ENCODE measurements at places on chromosomes 1 and 21.

- no peak for DNase-seq
Measured at GRCh38 chr1:220732621-220733020, 15.5 kb upstream of the MTARC2 start.

DNA sequence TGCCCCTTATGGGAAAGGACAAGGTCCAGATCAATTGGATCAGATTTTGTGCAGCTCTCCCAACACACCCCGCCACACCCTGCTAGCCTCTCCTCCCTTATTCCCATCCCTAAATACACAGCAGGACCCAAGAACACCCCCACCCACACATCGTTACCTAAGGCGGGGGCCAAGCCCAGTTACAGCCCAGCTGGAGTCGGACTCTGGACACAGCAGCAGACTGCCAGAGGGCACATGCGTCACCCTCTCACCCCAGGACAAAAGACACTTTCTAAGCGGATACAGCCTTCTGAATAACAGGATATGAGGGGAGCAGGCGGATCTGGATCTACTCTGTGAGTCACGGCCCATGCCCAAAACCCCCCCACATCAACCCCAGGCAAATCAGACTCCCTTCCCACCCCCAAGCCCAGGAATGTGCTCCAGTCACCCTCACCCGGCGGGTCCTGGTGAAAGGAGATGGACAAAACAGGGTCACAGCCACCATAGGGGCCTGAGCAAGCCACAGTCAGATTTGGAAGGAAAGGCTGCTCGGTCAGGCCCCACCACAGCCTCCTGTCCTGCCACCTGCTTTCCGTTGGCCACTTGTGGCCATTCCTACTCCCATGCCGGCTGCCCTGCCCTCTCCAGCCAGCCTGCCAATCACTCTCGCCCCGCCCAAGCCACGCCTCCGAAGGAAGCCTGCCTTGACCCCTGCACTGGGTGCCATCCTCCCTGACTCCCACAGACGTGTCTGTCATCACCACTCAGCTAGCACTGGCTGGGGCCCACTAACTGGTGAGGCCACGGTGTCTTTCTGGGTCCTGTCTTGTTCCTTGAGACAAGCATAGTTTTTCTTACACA lies 4.0 kb downstream of the S100A16 start:
- no peak for DNase-seq

- no peak for DNase-seq
Measured at GRCh38 chr1:195763146-195763906, 844.9 kb downstream of the KCNT2 start.

- DNase-seq = no peak
Measured at GRCh38 chr1:235275836-235276235, 52.1 kb downstream of the ARID4B start.

DNA sequence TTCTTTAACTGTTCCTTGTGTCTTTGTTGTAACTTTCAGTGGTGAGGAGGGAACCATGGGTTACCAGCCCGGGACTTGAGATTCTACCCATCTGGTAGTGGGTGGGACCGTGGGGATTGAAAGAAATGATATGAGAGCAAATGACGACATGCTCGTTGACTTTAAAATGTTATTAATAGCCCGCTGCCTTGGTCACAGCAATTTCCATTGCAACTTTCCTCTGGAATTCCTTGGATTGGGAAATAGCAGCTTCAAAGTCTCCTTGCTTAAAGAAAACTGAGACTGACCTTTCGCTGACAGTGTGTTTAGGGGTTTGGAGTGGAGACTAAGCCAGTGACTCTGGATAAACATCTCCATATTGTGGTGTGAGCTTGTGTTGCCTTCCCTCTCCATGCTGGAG lies 44.2 kb upstream of the MARK1 start:
- DNase-seq = no peak

DNA sequence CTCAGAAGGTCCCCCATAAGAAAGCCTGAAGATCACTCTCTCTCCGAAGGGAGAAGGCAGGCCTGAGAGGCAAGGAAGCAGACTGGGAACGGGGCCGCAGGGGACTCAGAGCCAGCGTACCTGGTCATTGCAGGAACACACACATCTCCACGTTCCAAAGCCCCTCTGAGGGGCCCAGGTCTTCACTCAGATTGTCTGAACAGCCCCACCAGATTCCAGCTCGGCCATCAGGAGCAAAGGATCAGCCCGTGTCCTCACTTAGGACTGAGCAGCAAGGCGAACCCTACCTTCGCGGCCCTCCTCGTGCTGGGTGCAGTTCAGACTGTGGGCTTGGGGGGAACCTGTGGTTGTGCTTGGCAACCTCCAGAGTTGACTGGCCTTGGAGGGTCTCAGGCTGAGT lies 43.9 kb upstream of the SOX13 start:
- DNase-seq = no peak

GRCh38 chr1:113813218-113813617 lies 942 bp upstream of the RSBN1 start:
- DNase-seq = no peak

DNA sequence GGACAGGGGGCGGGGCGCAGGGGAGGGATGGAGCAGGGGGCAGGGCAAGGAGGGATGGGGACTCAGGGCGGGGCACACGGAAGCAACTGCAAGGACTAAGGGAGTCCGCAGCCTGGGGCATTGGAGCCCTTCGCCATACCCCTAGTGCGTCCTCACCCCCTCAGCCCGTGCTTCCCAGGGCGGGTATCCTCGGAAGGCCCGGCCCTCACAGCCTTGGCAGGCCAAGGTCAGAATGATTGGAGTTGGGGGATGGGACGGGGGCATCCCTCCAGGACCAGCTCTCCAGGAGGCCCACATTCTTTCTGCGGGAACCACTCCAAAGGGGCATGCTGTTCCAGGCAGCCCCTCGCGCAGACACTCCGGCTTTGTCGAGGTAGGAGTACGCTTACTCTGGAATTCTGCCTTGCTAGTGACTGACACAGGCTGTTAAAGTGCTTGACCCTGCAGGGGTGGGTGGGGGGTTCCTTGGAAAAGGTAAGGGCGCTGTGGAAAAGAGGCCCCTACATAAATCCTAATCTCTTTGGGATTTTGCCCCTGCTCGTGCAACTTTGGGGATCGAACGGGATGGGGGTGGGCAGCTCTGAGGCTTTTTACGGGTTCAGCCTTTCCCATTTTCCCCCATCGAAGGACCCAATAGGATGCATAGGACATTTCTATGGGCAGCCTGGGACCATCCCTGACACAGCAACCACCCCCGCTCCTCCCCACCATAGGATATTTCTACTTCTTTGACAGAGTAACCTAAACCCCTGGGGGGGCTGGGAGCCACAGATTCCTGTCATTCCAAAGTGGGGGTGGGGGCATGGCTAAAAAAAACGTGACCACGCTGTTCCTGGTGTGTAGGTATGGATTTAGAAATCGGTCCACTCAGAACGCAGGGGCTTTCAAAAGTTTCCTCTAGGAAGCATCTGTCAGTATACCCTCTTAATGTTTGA lies 738 bp upstream of the TRIM11 start:
- DNase-seq = no peak

- no peak for DNase-seq
Measured at GRCh38 chr1:233928123-233928522, 23.6 kb downstream of the SLC35F3 start.

DNA sequence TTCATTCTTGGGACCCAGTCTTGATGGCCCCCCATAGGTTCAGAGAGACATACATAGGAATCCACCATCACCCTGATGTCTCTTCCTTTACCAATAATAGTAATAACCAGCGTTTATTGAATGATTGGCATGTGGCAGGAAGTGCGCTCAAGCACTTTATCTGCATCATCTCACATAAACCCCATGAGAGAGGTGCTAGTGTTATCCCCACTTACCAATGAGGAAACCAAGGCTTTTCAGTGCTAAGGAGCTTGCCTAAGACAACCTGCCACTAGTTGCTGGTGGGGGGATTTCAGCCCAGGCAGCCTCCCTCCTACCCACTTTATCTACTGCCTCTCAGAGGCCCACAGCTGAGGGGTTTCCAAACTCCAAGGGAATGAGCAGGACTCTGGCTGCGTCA lies 7.7 kb downstream of the LGR6 start:
- DNase-seq = no peak

GRCh38 chr1:209457401-209458125 lies 126.0 kb upstream of the CAMK1G start:
- no peak for DNase-seq

GRCh38 chr1:181134543-181135436 lies 46.3 kb downstream of the IER5 start:
- DNase-seq = no peak

- DNase-seq = no peak
Measured at GRCh38 chr1:91617285-91617765, 116.7 kb downstream of the CDC7 start.

GRCh38 chr1:203480525-203481084 lies 5.0 kb downstream of the PRELP start:
- no peak for DNase-seq

DNA sequence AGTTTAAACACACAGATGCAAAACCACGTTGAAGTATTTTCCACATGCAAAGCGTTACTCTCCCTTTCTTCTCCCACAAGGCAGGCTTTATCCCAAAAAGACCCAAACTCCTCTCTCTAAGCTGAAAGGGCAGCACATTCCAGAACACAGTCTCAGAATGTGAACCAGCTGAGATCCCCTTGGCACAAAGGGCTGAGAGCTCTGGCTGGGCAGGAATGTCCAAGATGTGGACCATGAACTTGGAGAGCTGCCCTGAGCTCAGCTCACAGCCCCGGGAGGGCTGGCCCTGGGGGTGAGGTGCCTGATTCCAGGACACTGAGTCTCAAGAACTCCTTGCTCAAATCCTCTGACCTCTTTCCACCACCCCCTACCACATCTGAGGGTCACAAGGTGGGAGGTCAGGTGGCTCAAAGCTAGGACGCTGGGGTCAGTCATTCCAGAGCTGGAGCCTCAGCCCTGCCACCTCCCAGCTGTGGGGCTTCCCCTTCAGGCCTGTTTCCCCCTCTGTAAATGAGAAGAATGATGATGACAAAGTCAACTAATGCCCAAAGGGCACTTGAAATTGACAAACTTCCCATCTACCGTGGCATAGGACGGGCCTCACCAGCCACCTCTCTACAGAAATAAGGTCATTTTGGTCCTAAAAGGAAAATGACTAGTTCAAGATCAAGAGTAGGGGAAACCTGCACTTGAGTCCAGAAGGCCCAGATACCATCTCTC lies 11.5 kb downstream of the ALDH4A1 start:
- DNase-seq = no peak

DNA sequence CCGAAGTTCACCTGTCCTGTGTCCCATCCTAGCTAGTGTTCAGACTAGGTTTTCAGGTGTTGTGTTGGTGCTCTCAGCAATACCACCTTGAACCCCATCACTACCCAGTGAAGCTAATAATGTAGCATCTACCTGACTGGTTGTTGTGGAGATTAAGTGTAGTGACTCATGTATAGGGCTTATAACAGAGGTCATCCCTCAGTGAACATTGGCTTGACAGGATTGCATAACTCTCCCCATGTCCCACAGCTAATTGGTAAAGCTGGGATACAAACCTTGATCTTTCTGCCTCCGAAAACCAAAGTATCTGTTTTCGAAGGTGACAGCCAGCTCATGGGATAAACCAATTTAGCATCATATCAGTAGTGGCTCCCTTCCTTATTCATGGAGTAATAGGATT lies 44.5 kb upstream of the TNR start:
- DNase-seq = no peak

GRCh38 chr21:15061279-15061678 lies 3.5 kb downstream of the NRIP1 start:
- no peak for DNase-seq

DNA sequence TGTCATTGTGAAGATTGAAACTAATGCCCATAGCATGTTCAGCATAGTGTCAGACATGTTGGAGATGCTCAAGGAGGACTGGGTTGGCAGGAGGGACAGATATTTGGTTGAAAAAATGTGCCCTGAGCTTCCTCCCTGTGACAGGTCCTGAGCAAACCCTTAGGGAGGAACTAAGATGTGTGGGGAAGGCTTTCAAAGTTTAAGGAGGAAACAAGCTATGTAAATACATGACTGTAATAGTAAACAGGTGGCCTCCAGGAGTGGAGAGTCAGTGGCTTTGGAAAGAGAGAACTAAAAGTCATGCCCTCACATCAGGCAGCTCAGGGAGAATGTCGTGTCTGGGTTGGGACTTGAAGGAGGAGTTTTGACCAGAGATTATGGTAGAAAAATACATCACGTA lies 9.7 kb upstream of the KIRREL1 start:
- DNase-seq = no peak

GRCh38 chr1:180000575-180000974 lies 46.0 kb downstream of the CEP350 start:
- DNase-seq = no peak

DNA sequence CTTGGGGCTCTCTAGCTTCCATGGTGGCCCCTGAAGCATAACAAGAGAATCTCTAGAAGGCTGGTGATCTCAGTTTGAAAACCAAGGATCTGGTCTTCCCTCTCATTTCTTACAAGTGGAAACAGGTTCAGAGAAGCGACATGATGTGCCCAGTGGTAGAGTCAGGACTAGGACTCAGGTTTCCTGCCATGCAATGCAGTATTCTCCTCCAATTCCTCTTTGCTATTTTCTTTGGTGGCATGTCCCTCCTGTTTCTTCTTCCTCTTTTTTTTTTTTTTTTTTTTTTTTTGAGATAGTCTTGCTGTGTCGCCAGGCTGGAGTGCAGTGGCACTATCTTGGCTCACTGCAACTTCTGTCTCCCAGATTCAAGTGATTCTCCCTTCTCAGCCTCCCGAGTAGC lies 195.6 kb upstream of the C1orf105 start:
- DNase-seq = no peak

DNA sequence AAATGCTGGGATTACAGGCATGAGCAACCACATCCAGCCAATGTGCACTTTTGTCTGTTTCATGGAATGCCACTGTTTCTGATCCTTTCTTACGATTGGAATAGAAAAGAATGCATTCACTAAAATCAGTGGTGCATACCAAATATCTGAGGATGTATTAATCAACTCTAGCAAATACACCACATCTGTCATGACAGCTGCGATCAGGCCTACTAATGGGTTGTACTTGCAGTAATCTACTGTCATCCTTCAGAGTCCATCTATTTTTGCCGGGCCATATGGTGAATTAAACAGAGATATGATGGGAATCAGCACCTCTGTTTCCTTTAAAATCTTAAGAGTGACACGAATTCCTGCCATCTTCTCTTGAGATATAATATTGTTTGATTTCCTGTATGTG lies 8.5 kb upstream of the USP1 start:
- DNase-seq = no peak

GRCh38 chr1:188224263-188224662 lies 1395.5 kb downstream of the PLA2G4A start:
- no peak for DNase-seq

GRCh38 chr21:45327441-45328197 lies 39.9 kb upstream of the POFUT2 start:
- no peak for DNase-seq

DNA sequence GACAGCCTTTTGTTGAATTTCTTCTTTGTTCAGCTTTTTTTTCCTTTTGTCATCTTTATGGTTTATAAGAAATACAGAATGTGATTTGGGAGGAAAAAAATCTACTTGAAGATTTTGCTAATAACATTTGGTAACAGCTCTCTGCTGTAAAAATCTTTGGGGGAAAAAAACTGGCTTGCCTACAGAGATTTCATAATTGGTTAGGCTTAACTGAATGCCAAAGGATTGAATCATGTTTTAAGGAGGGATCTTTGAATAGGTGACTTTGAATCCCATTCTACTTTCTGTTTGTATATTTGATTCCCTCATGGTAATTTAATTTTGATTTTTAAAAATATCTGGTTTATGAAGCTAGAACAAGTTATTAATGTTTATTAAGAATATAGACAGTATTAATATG lies 3.2 kb downstream of the BTF3L4 start:
- DNase-seq = no peak

- peak; percentile 52 for DNase-seq
Measured at GRCh38 chr1:31422505-31423319, 9.7 kb downstream of the SERINC2 start.

GRCh38 chr1:59061876-59062275 lies 235.0 kb upstream of the FGGY start:
- no peak for DNase-seq

Data from activated CD4-positive, alpha-beta T cell treated with anti-CD3 and anti-CD28 coated beads, Interleukin-2, amount 50 U/mL, for 24 hours (primary cell).